Stimulated activated CD4-positive, alpha-beta T cell treated with anti-CD3 and anti-CD28 coated beads, Interleukin-4, amount 100 ng/mL, for 1 hour (primary cell): ENCODE measurements at places on chromosomes 7 and 10.
A peak's percentile ranks its signal among the peaks of the same experiment; 100 is the strongest.

- DNase-seq: no peak
Observed at GRCh38 chr7:140275069-140275965, 98.5 kb upstream of the KDM7A start.

DNA sequence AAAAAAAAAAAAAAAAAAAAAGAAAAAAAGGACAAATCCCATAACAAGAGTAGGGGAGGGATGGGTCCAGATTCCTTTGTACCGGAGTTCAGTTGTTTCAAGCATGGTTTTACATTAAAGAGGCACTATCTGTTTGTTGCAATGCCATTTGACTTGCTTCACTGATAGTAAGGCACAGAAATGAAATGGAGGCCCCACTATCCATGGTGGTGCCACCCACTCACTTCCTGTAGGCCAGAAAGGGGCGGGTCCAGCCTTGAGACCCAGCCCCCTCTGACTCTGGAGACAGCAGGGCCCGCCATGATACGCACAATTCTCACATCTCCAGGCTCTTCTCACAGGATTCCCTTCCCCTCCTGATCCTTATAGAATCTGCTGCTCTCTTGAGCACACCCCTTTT is 100.0 kb downstream of the CLEC2L start:
- no peak for DNase-seq

- no peak for DNase-seq
Observed at GRCh38 chr10:17354781-17355180, 99.6 kb downstream of the ST8SIA6 start.

GRCh38 chr7:158050978-158051651 is 536.5 kb downstream of the PTPRN2 start:
- DNase-seq: no peak

- no peak for DNase-seq
Observed at GRCh38 chr10:79277579-79278269, 69.5 kb upstream of the PPIF start.

DNA sequence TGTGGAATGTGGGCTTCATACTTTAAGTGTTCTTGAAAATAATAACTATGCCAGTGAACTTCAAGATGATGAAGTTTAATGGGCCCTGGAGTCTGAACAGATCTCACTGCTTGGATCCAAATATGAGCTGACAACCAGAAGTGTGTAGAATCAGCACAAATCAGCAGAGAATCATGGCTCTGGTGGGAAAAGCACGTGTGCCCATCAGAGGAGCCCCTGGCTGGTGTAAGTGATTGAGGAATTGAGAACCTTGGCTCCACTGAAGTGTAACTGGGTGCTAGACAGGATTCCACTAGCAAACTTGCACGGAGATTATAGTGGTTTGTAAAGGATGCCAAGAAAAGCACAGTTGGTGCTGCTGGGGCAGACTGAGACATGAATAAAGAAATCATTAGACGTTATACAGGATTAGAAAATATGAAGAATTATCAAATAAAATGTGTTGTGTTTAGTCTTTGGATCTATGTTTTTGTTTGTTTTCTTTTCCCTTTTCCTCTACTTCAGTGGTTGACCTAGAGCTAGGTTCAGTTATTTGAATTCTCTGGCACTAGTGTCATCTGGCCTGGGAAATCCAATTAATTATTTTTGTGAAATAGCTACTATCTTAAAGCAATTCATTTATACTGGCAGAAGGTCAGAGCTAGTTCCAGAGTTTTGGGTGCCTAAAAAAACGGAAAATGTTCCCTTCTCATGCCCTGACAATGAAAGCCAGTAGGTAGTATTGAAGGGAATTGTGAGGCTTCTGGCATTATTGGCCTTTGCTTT is 175.7 kb upstream of the MEOX2 start:
- no peak for DNase-seq

GRCh38 chr7:43516581-43517342 is 66.1 kb upstream of the STK17A start:
- no peak for DNase-seq

- DNase-seq: no peak
Observed at GRCh38 chr10:80462981-80463741, 9.1 kb downstream of the TSPAN14 start.

DNA sequence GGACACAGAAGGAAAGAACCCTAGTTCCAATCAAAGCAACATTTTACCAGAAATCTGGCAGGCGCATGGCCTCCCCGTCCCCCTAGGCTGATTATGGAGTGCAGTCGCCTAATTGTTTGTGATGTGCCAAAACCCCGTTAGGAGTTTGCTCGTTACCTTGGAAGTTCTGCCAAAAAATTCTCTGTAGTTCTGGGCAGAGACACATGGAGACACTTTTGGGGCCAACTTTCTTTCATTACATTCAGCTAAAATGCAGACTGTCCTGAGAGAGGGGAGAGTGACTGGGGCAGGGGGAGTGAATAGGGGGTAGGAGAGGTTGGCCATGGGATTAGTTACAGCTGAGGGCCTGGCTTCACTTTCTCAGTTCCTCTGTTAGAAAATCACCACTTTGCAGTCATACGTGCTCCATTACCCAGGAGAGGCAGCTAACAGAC is 158.0 kb upstream of the NPVF start:
- DNase-seq: no peak

DNA sequence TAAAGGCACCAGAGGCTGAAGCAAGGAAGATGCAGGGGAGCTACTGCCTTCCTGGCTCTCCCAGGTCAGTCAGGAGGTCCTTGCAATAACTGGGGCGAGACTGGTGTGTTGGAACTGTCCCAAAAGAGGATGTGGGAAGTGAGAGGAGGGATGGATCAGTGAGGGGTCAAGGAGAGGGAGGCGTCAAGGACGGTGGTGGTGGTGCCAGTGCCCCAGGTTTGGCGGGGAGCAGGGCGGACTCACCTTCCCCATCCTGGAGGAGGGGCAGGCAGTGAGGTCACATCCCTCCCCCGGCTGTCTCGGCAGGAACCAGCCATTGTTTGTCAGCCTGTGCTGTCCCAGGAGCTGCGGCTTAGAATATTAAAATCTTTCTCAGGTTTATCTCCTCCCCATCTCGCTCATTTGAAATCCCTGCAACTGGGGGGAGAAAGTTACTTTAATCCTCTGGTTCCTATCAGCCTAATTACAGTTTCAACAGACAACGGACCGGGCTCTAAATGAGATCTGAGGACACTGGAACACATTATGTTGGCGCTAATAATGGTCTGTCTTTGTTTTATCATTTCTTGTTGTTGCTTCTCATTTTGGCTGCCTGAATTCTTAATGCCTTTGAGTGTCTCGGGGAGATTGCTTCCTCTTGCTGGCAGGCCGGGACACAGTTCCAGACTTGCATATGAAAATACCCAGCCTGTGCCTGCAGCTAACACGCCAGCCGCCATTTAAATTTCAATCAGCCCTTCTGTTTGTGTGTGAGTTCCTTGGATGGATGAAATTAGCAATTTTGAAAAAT is 387.5 kb downstream of the RPS24 start:
- no peak for DNase-seq

DNA sequence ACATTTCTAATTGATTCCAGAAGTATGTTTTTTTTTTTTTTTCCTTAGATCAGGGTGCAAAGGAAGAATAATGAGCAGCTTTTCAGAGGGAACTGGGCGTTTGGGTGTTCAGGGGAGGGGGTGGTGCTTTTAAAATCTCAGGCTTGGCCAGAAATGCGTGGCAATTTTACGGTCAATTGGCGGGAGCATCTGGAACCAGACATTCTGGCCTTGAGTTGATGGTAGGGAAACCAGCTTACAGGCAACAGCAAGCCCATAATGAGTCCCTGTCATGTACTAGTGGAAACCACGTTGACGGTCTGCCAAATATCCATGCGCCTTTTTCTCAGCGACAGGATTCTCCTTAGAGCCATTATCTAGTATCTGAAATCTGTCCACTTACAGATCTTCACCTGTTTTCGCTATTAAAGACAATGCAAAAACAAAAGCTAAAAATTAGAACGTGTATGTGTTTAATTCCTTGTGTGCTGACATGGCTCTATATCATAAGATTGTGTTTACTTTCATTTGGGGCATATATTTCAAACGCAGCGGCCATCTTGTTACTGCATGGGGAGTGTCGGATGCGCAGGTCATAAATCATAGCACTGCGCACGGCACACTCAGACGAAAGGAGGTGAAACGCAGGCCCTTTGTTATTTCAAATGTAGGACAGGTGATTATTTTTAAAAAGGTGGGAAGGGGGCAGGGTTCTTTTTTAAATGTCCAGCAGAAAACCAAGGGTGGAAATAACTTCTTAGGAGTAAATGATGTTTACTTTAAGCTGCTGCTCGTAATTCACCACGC is 209.2 kb downstream of the AGMO start:
- no peak for DNase-seq

DNA sequence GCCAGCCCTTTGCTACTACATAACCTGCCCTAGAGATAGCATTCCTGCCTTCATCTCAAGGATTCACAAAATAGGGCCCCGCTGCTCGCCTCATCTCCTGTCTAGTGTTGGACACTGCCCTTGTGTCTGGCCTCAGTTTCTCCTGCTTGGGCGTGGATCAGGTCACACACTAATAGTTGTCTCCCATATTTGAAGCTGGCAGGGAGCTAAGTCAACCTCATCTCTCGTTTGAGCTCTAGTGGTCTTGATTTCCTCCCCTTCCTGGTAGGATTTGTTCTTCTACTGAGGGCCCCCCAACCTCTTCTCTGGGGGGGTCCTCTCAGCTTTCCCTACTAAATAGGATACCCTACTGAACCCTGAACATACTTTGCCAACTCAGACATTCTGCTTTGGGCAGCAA is 42.2 kb downstream of the ADCYAP1R1 start:
- DNase-seq: no peak

GRCh38 chr10:67607472-67607871 is 88.5 kb downstream of the CTNNA3 start:
- DNase-seq: no peak

DNA sequence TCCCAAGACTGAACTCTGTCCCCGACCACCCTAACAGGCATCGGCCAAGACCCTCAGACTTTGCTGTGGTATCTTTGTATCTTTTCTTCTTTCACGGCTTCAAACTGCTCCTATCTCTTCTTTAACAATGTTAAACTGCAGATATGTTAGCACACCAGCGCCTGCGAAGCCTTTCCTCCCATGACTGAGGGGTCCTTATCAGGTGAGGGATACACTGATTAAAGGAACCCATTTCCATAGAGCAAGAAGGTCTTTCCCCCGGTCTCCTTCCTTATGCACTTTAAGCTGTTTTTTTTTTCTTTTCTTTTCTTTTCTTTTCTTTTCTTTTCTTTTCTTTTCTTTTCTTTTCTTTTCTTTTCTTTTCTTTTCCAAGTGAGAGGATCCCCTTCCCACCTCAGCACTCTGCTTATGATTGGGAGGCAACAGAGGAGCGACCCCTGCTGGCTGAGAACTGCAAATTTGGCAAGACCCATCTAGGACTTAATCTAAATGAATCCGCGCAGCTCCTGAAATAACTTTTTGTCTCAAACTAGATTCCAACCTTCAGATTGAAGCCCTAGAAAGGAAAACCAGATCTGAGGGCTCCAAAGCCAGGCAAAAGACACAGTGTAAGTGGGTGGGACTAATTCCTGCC is 109.9 kb downstream of the ITGB8 start:
- no peak for DNase-seq

- no peak for DNase-seq
Observed at GRCh38 chr7:141431711-141432110, 119.5 kb upstream of the AGK start.

DNA sequence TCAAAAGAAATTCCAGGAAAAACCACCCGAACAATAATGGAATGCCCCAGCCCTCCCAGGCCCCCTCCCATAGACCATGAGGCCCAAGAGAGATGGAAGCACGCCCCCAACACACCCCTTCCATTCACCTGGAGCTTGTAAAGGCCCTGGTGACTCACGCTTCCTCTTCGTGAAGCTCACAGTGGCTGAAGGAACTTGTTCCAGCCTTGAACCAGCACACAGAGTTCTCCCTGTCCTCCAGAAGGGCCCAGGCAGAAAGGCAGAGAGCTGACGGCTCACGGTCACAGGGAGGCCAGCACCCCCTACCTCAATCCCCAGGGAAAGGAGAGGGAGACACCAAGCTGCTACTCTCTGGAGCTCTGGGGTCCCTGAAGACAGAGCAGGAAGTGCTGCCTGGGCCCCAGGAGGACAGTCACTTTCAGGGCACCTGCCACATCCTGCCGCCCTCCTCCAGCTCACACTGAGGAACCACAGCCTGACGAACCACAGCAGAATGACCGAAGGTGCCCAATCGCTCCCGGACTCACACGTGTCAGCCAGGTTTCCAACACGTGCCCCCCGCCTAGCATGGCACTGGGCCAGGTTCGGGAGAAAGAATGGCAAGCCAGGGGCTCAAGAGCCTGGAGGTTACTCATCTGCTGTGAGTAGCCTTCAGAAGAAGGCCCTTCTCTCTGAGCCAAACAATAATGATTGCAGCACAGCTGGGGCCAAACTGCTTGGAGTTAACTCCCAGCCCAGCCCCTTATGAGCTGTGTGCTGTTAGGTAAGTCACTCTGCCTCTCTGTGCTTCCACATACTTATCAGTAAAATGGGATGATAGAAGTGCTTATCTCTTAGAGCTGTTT is 52.8 kb downstream of the DLG5 start:
- DNase-seq: peak; percentile 6

DNA sequence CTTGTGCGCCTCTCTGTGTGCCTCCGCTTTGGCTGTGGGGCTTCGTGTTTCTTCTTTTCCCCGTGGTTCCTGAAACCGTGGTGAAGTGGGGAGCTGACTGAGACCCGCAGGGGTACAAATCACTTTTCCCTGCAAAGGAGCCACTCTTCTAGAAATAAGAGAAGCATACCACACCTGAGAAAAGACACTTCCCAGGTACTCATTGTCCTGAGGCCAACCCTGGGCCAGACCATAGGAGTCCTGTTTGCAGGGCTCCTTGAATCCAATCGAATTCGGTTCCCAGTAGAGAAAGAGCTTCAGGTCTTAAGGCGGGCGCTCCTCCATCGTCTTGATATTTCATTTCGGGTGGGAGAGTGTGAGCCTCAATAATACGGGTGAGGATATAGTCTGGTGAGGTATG is 32.4 kb upstream of the ZNF273 start:
- DNase-seq: no peak

DNA sequence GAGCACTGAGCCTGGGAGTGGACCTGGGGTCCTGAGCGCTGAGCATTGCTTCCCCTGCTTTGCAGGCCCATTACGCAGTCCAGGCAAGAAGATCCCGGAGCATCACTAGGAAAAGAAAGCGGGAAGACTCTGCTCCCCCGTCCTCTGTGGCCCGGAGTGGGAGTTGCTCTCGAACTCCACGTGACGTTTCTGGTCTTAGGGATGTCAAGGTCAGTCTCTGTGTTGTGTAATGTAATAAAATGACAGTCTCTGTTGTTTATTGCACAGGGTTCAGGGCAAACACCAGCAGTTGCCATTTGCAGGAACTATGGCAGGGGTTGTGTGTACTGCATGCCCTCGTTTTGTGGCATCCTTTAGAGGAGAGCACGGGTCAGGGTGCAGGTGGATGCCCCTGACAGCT is 10.0 kb downstream of the IDI2 start:
- no peak for DNase-seq

DNA sequence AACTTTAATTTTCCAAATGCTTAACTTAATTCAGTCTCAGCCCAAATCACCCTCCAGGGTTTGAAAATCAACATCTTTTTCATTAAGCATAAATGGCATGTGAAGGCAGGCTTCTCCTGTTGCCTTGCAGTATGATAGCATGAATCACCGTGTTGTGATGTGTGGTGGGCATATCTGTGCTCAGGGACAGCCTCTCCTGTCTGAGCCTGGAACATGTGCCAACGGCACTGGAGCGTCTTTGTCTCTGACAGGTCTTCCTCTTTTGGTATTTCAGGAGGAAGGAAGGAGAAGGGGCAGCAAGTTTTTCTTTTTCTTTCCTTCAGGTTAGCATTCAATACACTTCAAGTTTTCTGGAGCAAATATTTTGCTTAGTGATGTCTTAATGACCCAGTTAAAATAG is 57.6 kb downstream of the LRGUK start:
- no peak for DNase-seq

GRCh38 chr7:51785171-51785570 is 468.6 kb upstream of the COBL start:
- no peak for DNase-seq
